Naive thymus-derived CD4-positive, alpha-beta T cell (primary cell): ENCODE measurements at places on chromosomes 7 and 10. TPM values are rescaled to one million over a fixed set of nuclear protein-coding genes. Genes with fewer than 3 reads are reported as not detected.

BTBD16 gene
- total RNA-seq: not detected in 2 replicates

DNA sequence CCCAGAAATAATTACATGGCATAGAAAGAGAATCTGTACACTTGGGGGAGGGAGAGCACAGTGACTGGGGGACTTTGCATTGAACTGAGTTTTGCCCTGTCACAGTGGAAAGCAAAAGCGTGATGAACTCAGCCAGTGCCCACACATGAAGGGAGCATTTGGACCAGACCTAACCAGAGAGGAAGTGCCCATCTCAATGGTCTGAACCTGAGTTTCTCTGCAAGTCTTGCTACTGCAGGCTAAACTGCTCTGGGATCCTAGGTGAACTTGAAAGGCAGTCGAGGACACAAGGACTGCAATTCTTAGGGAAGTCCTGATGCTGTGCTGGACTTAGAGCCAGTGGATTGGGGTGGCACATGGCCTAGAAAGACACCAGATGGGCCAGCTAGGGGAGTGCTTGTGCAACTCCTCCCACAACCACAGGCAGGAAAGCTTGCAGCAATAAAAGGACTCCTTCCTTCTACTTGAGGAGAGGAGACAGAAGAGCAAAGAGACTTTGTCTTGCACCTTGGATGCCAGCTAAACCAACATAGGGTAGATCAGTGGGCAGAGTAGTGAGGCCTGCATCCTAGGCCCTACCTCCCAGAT, 259.0 kb downstream of the GRM8 start:
- H3K27ac ChIP-seq: no peak overlapping the region
- H3K36me3 ChIP-seq: no peaks in the 10 kb centered on the region
- H3K4me3 ChIP-seq: no peak overlapping the region
- no peaks in the 10 kb centered on the region for H3K4me1 ChIP-seq

DNA sequence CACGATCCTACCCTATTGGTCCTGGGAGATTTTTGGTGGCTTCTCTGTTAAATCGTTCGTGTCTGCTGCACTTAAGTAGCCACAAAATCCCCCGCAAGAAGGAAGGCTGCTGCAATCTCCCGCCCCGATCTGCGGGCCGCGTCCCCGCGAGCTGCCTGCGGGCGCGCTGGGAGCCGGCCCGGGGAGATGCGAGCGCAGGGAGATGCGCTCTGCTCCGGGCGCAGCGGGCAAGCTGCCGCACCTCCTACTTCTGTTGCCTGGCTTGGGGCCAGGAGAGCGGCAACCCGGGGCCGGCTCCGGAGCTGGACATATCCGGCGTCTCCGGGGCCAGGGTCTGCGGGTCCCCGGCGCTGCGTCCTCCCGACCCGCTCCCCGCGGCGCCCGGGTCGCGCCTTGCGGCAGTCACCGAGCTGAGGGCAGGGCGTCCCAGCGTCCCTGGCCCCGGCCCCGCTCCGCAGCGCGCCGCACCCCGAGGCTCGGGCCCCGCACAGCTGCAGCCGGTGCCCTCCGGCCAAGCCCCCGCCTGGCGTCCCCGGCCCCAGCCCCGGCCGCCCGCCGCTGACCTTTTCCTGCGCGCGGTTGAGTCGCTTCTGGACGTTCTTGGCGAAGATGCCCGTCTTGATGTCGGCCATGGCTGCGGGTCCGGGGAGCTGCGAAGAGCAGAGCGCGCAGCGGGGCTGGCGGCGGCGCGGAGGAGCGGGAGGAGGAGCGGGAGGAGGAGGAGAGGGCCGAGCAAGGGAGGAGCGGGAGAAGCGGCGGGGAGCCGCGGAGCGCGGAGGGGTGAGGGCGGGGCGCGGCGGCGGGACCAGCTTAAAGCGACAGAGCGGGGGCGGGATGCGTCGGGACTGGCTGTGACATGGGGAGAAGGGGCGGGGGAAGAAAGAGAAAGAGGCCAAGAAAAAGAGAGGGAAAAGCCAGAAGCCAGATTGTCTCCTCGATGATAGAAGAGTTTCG, at the start of gene AMPH:
AMPH (minus strand) TSS at position 654 of the 954 bp plus-strand sequence; CDS start at position 632, 22 bp downstream.
- no peaks in the 10 kb centered on the region for H3K36me3 ChIP-seq
- peak; percentile 2 for DNase-seq
- H3K27me3 ChIP-seq: no peaks in the 10 kb centered on the region
- no peak within 1 kb of the TSS for H3K27ac ChIP-seq

DNA sequence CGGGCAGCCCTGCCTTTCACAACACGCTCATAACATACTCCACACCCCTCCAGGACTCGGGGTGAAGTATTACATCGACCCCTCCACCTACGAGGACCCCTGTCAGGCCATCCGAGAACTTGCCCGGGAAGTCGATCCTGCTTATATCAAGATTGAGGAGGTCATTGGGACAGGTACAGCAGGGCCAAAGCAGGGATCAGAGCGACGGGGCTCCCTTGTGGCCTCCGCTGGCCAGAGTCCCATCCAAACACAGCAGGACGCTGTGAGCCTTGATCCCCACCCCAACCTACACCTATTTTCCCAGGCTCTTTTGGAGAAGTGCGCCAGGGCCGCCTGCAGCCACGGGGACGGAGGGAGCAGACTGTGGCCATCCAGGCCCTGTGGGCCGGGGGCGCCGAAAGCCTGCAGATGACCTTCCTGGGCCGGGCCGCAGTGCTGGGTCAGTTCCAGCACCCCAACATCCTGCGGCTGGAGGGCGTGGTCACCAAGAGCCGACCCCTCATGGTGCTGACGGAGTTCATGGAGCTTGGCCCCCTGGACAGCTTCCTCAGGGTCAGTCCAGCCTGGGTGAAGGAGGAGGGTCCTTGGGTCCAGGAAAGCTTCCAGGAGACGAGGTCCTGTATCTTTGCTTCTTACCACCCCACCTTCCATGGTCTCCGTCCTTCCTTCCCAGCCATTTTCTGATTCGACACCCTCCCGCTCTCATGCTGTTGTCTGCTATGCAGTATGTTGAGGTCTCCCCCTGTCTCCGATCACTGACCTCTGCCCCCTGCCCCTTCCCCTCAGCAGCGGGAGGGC, 13.5 kb downstream of the EPHB6 start:
- no peaks in the 10 kb centered on the region for H3K27me3 ChIP-seq
- H3K4me1 ChIP-seq: no peaks in the 10 kb centered on the region
- H3K4me3 ChIP-seq: no peak overlapping the region
- no peaks in the 10 kb centered on the region for H3K36me3 ChIP-seq

- no peak for DNase-seq
- no peaks in the 10 kb centered on the region for H3K27me3 ChIP-seq
- H3K4me3 ChIP-seq: no peak overlapping the region
- H3K27ac ChIP-seq: no peak overlapping the region
- no peaks in the 10 kb centered on the region for H3K36me3 ChIP-seq
- no peaks in the 10 kb centered on the region for H3K4me1 ChIP-seq
Observed at GRCh38 chr10:89129911-89130310, 77.2 kb downstream of the CH25H start.

STAM gene
- 19.3 and 19.4 TPM in 2 replicates for total RNA-seq

ZMIZ2 gene
- 108 TPM for total RNA-seq

GRCh38 chr10:120607016-120607709, 150.1 kb downstream of the PLPP4 start:
- H3K27ac ChIP-seq: no peak overlapping the region
- H3K4me3 ChIP-seq: no peak overlapping the region
- no peaks in the 10 kb centered on the region for H3K36me3 ChIP-seq
- DNase-seq: no peak

- no peak overlapping the region for H3K27ac ChIP-seq
- no peaks in the 10 kb centered on the region for H3K27me3 ChIP-seq
- H3K36me3 ChIP-seq: no peaks in the 10 kb centered on the region
- no peaks in the 10 kb centered on the region for H3K4me1 ChIP-seq
- DNase-seq: no peak
Observed at GRCh38 chr7:39527296-39527695, 38.9 kb upstream of the YAE1 start.

DNA sequence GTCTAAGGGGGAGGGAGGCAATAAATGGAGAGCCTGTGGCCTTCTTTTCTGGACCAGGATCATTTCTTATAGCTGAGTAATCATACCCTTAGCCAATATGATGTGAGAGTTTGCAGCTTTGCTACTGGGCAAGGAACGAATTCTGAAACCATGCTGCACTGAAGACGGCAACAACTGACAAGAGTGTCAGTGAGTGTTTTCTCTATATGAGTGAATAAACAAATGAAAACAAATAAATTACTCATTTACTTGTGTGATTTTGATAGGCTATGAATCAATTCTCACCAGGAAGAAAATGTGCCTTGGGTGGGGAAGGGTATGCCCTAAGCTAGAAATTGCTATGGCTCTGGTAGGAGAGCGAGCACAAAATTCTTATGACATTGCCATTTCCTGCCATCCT, 79.4 kb upstream of the LRRN3 start:
- no peaks in the 10 kb centered on the region for H3K36me3 ChIP-seq
- peaks cover 13% of the 10 kb centered on the region for H3K4me1 ChIP-seq
- no peak overlapping the region for H3K4me3 ChIP-seq
- no peaks in the 10 kb centered on the region for H3K27me3 ChIP-seq
- H3K27ac ChIP-seq: peak overlapping the region; percentile 82
- DNase-seq: no peak

DNA sequence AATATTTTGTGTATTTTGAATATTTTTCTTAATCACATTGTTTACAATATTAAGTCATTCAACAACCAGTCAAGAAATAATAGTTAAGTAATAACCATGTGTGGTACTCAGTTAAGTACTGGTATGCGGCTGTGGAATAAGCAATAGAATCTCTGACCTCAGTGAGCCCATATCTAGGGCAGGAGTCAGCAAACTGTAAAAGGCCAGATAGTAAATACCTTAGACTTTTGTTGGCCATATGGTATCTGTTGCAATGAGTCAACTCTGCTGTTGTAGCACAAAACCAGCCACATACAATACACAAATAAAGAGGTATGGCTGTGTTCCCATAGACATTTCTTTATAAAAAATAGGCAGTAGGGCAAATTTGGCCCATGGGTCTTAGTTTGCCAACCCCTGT, 311.6 kb upstream of the SEMA3A start:
- no peak overlapping the region for H3K27ac ChIP-seq
- no peaks in the 10 kb centered on the region for H3K4me1 ChIP-seq
- DNase-seq: no peak
- H3K27me3 ChIP-seq: no peaks in the 10 kb centered on the region
- H3K4me3 ChIP-seq: no peak overlapping the region

INA gene
- total RNA-seq: not detected

DNA sequence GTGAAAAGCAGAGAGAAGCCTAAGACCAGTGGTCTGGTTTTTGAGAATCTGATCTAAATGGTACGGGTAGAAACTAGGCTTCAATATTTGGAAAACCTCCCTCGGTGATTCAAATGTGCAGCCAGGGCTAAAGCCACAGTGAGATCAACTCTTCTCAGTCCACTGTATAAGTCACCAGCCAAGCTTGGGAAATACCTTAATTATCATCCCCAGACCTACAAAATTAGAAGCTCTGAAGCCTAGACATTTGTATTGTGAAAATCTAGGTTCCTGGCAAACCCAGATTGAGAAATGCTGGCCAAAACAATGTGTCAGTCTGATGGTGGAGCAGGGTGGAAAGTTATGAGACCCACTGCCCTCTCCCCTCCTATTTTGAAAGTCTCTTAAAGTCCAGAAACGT, 131.7 kb downstream of the DGKI start:
- no peak overlapping the region for H3K27ac ChIP-seq
- DNase-seq: no peak
- no peaks in the 10 kb centered on the region for H3K27me3 ChIP-seq

GRCh38 chr10:15897287-15897686, 37.0 kb upstream of the MINDY3 start:
- no peaks in the 10 kb centered on the region for H3K4me1 ChIP-seq
- DNase-seq: no peak

- H3K27ac ChIP-seq: no peak overlapping the region
- no peak overlapping the region for H3K4me3 ChIP-seq
- no peaks in the 10 kb centered on the region for H3K27me3 ChIP-seq
- H3K4me1 ChIP-seq: no peaks in the 10 kb centered on the region
- no peaks in the 10 kb centered on the region for H3K36me3 ChIP-seq
- no peak for DNase-seq
Observed at GRCh38 chr7:1715671-1716074, 45.6 kb downstream of the ELFN1 start.
